H1 (cell line): ENCODE measurements at places on chromosomes 16 and 17. TPM values are rescaled to one million over a fixed set of nuclear protein-coding genes. Genes with fewer than 3 reads are reported as not detected.

DNA sequence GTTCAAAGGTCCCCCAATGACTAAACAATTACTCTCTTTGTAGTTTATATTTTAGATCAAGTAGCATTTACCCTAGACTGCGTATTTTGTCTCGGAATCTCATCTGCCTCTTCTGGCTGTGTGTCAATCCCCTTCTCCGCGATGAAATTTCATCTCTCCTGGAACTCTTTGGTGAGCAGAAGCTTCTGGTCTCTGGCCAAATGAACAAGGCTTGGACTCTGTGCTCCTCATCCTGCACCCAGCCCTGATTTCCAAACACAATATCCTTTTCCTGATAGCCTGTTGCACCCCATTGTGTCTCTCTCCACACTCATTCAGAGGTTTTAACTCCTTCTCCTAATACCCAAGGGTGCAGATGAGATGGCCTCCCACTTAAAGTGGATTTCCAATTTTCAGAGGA is 609.4 kb upstream of the CDH5 start:
- no peak for DNase-seq

DNA sequence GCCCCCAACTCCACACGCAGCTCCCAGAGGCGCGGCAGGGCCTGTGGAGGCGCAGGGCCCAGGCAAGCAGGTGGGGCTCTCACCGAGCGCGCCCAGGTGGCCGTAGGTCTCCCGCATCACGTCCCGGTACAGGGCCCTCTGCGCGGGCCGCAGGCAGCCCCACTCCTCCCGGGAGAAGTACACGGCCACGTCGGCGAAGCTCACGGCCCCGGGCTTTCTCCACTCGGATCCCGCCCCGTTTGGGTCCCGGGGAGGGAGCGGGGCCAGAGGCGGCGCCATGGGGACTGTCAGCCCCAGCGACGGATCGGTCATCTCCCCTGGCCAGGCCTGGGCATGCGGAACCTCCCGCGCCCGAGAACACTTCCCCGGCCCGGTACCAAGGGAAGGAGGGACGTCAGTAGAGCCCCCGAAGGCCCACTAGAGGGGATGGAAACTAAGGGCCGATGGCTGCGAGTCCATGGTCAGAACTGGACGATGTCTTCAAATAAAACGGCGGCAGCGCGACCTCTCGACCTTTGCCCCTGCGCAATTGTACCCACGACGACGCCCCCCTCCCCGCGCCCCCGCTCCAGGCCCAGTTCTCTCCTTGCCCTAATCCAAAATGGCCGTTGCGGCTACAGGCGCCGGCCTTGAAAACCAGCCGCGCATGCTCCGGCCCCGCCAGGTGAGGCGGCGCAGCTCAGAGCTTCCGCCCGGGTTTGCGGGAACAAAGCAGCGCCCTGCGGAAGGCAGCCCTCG is at the start of gene ZNF747:
TSS of gene ZNF747 (minus strand) at position 491 of the 738 bp plus-strand sequence. CDS start at position 312, 179 bp downstream.
- peak; percentile 91 for DNase-seq

ZFPM1 gene
- 3.4 and 4.8 TPM in 2 replicates for total RNA-seq

DNA sequence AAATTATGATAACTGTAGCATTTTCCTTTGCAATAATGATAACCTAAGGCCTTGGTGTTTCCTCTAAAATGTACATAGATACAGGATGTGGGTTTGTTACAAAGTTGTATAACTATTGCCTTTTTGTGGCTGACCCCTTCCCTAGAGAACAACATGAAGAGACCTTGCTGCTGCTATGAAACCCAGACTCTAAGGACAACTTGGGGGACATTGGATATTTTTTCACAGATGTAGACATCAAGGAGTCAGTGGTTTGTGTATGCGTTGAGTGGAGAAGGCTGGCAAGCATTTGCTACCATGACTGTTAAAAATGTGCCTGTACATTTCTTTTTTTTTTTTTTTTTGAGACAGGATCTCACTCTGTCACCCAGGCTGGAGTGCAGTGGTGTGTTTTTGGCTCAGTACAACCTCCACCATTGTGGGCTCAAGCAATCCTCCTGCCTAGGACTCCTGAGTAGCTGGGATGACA is 12.3 kb downstream of the HMOX2 start:
- DNase-seq = no peak

- no peak for DNase-seq
Measured at GRCh38 chr16:77868052-77868451, 79.7 kb downstream of the VAT1L start.

DNA sequence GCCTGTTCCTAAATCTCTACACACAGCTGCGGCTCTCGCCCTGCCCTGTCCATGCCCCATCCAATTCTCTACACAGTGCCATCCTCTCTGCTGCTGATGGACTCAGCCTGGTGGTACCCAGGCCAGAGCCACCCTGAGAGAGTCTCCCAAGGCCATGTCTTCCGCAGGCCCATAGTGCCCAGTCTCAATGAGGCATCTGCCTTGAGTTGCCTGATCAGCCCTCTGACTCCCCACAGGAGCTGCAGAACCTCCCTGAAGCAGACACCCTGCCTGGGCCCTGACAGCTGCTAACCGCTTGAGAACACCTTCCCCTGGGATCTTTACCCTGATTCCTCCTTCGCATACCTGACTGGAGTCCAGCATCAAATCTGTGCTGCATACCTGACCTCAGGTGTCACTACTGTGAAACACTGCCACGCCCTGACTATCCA is 13.3 kb downstream of the TSPOAP1 start:
- DNase-seq = no peak
